ENCODE measurements at places on chromosomes 3 and 15.

DNA sequence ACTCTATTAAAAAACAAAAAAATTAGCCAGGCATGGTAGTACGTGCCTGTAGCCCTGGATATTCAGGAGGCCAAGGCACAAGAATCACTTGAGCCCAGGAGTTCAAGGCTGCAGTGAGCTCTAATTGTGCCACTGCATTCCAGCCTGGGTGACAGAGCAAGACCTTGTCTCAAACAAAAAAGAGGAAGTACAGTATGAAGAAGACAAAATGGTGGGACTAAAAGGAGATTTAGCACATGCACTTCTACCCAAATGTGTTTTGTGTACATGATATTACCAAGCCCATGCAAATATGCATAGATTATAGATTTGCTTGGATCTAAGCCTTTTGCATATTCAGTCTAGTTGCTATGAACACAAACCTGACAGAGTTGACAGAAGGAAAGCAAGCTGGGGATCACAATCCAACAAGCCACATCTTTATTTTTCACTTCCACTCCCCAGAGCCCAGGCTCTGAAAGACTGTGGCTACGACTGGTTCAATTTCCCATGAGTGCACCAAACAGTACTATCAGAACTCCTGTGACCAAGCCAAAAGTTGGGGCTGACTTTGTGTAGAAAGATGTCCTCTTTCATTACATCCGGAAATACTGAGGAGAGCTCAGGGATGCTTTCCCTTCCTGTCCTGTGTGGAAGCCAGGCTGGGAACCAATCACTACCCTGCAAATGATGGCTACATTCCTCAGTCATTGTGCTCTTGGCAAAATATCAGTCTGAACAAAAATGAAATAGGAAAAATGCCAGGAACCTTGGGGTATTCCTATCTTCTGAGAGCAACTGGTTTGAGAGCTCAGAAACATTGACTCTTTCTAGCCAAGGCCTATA, 49.4 kb downstream of the TGM4 start:
- no peak for DNase-seq

GRCh38 chr3:83454353-83454752, 1504.4 kb upstream of the CADM2 start:
- no peak for DNase-seq

GRCh38 chr3:159513444-159513843, 475.2 kb upstream of the IL12A start:
- DNase-seq: no peak

GRCh38 chr3:66463054-66463631, 37.7 kb downstream of the LRIG1 start:
- DNase-seq: no peak

GRCh38 chr3:129199366-129199765, 15.7 kb upstream of the CNBP start:
- no peak for DNase-seq

DNA sequence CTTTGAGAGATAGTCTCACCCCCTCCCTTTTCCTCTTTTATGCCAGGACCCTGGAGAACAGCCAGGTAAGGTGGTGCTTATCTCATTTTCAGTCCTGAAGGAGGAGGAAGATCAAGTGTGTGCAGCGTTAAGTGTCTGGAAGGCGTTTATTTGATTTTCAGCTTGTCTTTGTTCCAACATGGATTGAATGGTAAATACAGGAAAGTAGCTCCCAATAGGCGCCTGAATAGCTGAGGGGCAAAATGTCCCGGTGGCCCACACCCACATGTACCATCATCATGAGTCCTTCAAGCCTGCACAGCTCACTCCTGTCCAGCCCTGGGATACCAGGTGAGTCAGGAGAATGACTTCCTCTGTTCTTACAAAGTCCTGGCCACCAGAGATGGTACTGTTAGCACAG, 73.5 kb downstream of the CEMIP start:
- DNase-seq: no peak

DNA sequence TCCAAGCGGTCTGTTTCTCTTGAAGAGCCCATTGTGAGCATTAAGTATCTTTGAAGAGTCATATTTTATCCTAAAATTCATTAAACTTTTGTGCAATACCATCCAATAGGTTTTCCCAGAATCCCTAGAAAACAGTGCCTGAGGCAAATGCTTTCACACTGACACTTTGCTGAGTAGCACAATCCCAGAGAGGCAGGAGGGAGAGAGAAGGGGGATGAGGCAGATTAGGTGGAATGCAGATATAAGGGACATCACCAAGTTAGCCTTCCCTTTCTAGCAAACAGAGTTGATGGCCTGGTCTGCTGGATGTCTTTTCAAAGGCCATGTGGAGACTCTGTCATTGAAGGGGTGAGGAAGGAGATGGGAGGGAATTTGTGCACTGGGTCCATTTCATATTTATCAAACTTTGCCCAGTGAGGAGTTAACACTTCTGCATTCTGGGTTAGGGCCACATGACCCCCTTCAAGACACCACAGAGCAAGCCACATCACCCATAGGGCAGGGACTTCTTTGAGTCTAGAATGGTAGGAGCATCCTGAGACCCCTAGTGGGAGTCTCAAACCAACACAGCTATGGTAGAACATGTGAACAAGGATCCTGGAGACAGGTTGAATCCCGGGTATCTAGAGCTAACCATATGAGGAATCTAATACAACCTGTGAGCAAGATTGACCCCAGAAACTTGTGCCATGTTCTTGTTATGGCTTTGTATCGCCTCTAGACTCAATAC, 32.0 kb upstream of the SEMA6D start:
- no peak for DNase-seq

- DNase-seq: no peak
Measured at GRCh38 chr15:37041042-37041441, 59.3 kb downstream of the MEIS2 start.

DNA sequence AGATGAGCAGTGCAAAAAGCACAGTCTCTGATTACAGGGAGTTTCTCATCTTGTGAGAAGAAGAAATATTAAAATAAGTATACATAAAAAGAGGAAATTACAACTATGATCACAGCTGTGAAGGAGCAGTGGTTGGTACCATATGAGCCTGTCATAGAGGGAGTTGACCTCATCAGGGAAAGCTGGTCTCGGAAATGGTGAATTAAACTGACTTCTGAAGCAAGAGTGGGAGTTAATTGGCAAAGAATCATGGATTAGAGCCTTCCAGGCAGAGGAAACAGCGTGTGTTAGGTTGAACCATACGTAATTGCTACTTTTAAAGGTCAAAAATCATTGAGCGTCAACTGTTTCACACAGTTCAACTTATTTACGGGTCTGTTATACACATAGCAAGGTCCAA, 539.1 kb downstream of the EDEM1 start:
- DNase-seq: no peak

GRCh38 chr15:72319360-72319984, 485 bp downstream of the CELF6 start:
- no peak for DNase-seq

- DNase-seq: no peak
Measured at GRCh38 chr15:93413745-93414144, 324.7 kb upstream of the RGMA start.

DNA sequence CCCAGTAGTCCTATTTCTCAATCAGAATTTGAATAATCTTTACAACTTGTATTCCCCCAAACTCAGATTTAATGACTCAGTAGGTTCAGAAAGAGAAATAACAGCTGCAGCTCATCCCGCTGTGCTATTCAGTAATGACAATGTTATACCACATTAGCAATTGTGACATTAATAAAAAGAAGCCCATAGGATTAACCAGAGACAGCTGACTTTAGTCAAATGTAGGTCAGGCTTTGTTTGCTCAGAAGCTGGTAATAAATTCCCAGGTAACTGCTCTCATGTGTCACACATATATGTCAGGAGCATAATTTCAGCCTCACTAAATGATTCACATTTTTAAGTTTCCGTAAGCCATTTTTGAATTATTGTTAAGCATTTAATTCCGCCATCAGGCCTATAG, 222.0 kb upstream of the UBE2E2 start:
- no peak for DNase-seq

GRCh38 chr15:90082140-90082715, 20.0 kb downstream of the IDH2 start:
- no peak for DNase-seq

DNA sequence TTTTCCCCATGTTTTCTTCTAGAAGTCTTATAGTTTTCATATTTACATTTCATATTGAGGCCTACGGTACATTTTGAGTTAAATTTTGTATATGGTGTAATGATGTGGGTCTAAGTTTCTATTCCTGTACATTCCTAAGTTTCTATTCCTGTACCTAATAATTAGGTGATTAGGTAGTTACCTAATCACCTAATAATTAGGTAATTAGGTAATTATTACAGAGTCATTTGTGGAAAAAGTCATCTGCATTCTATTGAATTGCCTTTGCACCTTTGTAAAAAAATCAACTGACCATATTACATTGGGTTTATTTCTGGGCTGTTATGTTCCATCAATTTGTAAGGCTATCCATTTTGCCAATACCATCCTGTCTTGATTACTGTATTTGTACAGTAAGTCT, 37.1 kb downstream of the MAP4 start:
- no peak for DNase-seq

DNA sequence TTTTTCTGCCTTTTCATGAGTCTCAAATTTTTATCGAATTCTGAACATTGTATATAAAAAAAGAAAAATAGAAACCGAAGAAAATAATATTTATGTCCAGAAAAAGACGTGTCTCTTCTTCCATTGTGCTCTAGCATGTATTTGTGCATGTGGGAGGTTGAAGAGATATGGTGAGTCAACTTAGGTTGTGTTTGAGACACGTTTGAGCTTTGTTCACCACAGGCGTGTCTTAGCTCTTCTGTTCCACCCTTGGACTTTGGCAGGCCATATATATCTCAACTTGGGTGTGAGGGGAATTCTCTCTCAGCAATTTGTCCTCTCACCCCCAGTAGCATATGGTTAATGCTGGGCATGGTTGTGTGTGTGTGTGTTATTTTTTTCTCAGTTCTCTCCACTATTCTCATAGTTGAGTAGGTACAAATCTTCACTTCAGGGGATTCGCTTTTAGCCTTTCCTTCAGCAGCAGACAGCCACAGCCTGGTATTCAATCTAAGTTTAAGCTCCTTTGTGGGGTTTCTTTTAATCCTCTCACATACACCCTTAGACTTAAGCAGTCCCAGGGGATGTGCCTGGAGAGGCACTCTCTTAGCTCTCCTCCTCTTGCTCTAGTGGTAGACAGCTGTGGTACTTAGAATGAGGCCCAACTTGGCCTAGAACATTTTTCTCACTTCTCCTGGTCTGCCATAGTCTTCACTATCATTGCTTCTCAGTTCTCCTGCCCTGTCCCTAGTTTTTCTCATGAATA, 286.5 kb upstream of the RBMS3 start:
- DNase-seq: no peak

- DNase-seq: no peak
Measured at GRCh38 chr3:186815435-186815834, 9.2 kb upstream of the RFC4 start.

DNA sequence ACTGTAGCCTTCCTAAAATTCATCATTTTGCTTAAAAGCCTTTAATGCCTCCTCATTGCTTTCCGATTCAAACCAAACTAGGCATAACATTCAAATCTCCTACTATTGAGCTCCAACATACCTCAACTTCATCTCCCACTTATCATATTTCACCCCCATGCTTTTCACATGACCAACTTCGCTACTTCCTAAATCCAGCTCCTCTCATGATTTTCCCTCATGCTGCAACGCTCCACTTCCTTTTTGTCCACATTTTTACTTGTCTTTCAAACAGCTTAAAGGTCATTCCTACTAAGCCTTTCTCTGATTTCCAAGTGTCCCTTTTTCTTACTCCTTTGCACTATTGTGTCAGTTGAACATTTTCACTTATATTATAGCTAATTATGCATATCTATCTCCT, 20.3 kb upstream of the ANXA2 start:
- DNase-seq: no peak

DNA sequence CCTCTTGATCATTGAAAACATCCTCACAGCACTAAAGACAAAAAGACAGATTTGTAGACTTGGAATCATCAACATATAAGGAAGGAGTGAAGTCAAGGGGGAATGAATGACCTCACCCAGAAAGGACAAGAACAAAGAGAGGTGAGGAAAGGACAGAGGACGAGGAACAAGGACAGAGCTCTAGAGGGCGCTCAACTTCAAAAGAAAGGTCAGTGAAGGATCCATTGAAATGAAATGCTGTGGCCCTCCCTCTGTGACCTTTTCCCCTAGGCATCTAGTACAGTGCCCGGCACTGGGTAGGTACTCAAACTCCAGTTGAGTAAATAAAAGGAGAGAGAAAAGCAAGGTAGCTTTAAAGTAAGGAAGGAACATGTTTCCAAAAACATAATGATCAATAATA, 2.6 kb downstream of the ATP8B4 start:
- no peak for DNase-seq

DNA sequence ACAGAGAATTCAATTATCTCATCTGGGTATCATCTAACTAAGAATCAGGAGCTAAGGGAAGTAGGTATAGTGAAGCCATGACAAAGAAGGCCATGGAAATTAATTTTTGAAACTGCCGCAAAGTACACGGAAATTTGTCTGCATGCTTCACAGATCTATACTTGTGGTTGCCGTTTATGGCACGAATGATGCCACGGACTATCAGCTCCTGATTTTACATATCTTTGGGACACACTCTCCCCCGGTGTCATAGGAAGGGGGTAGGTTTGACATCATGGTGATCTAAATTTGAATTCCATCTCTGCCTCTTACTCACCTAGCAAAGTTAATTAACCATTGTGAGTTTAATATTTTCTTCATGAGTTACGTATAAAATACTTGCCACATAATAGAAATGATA, 14.0 kb downstream of the ARPP21 start:
- no peak for DNase-seq

GRCh38 chr3:12351145-12351544, 62.3 kb downstream of the PPARG start:
- no peak for DNase-seq

DNA sequence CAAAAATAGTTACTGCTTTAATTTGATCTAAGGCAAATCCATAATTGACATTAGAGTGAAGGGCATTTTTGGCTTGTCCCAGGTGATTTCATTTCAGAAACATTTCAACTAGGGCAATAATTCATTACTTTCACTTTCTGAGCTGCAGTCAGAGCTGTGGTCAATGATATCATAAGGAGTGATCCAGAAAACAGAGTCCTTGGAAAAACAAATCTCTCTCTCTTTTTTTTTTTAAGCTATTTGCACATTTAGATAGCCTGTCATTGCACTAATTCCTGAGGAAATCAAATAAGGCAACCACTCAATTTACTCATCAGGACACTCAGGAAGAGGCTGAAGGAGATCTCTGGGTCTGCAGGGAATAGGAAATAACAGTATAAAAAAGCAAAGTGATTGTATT, 269.5 kb upstream of the LRRC3B start:
- no peak for DNase-seq

- no peak for DNase-seq
Measured at GRCh38 chr3:194058189-194058571, 77.8 kb upstream of the HES1 start.

GRCh38 chr15:52464478-52464877, 64.2 kb downstream of the MYO5A start:
- DNase-seq: no peak

DNA sequence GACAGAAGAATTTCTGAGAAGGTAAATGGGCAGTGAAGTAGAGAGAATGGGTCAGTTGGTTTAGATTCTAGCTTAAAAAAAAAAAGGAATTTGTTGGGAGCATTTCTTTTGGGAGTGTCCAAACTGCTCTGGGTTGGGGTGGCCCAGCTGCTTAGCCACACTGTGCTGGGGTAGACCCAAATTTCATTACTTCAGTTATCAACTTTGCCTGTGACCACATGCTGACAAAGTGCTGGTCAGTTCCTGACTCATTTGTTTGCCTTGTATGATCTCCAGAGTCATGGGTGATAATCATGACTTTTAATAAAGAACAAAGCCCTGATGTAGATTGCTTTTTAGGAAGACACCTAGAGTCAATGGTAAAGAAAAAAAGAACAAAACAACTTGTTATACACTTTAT, 121.5 kb upstream of the FGF7 start:
- no peak for DNase-seq

Data from stimulated activated CD8-positive, alpha-beta memory T cell treated with anti-CD3 and anti-CD28 coated beads, Interleukin-7, amount 100 ng/mL, for 4 hours (primary cell).